ENCODE measurements at places on chromosomes 4 and X. TPM values are rescaled to one million over a fixed set of nuclear protein-coding genes. Genes with fewer than 3 reads are reported as not detected.

GRCh38 chr4:38684271-38684670 lies 20.3 kb downstream of the KLF3 start:
- DNase-seq: no peak

The EFHC2 gene
- polyA plus RNA-seq: 0.42 TPM

The CT45A1 gene
- not detected for polyA plus RNA-seq

GRCh38 chr4:8829584-8829983 lies 42.1 kb downstream of the HMX1 start:
- DNase-seq: no peak

DNA sequence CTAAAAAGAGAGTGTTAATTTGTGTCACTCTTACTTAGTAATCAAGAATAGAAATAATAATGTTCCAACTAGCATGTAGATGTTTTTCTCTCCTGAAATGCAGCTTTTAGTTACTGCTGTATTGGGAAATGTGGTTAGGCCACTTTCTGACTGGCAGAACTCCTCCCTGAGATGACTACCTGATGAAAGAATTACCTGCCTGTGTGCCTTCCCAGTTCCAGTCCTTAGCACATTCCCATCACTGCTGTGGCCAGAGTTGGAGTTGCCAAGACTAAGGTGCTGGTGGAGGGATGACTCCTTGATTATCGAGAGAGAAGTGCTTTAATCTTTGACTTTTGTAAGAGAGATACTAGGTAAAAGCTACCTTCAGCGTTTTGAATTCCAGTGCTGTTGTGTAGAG lies 9.5 kb downstream of the GAB1 start:
- DNase-seq: no peak

- DNase-seq: no peak
These were observed 45.3 kb downstream of the FAT4 start for GRCh38 chr4:125359960-125360634.

- DNase-seq: no peak
These were observed 1448.9 kb upstream of the TENM3 start for GRCh38 chr4:180794333-180794732.

DNA sequence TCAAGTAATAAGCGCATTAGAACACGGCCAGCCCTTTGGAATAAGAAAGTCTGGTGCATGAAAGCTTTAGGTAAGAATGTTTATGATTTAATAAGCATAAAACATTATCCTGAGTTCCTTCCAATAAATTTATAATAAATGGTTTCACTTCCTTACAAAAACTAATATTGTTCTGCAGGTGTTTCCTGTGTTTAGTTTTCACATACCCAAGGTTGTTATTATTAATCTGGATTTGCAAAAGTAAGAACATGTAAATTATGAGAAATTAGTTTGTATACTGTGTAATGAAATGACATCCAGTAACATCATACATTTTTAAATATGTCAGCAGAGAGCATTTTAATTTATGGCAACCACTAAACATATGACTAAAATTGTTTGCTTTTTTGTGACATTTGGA lies 72.1 kb downstream of the BANK1 start:
- no peak for DNase-seq

GRCh38 chr4:40686081-40686913 lies 56.6 kb upstream of the RBM47 start:
- no peak for DNase-seq

GRCh38 chr4:40173470-40173875 lies 23.4 kb upstream of the RHOH start:
- no peak for DNase-seq

The HMX1 gene
- polyA plus RNA-seq: not detected

GRCh38 chr4:112731715-112732114 lies 94.8 kb downstream of the LARP7 start:
- DNase-seq: no peak
